ENCODE measurements at places on chromosomes 1 and 21.

DNA sequence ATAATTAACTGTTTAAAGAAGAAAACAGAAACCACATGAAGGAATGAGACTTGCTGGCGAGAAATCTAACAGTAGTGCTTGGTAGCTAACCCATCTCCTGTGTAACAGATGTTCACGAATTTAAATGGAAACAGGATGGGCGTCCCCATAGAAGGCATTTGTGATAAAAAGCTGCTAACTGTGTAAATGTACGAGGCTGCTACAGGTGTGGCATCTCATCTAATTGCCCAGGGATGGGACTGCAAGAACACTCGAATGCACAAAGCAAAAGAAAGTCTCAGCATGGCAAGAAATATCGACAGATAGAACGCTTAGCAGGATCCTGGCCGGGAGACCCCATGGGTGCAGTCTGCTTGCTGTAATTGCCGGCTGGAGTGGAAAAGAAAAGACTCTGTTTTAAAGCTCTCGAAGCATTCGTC is 112.7 kb downstream of the RUNX1 start:
- H3K4me1 ChIP-seq = peaks cover 89% of the 10 kb centered on the region
- H3K27ac ChIP-seq = peak overlapping the region; percentile 97
- peaks cover 20% of the 10 kb centered on the region for H3K36me3 ChIP-seq
- no peaks in the 10 kb centered on the region for H3K27me3 ChIP-seq

GRCh38 chr1:108043707-108044106 is 78.7 kb upstream of the VAV3 start:
- no peaks in the 10 kb centered on the region for H3K36me3 ChIP-seq
- H3K4me3 ChIP-seq = no peak overlapping the region
- H3K27me3 ChIP-seq = peaks cover 2% of the 10 kb centered on the region

GRCh38 chr1:210695026-210695425 is 366.3 kb downstream of the HHAT start:
- H3K27me3 ChIP-seq = peaks cover 30% of the 10 kb centered on the region
- no peak overlapping the region for H3K4me3 ChIP-seq
- peaks cover 18% of the 10 kb centered on the region for H3K4me1 ChIP-seq
- H3K36me3 ChIP-seq = no peaks in the 10 kb centered on the region
- DNase-seq = no peak
- H3K27ac ChIP-seq = no peak overlapping the region

GRCh38 chr1:88980870-88981269 is 11.6 kb downstream of the KYAT3 start:
- peaks cover 65% of the 10 kb centered on the region for H3K36me3 ChIP-seq
- DNase-seq = no peak
- no peak overlapping the region for H3K27ac ChIP-seq

DNA sequence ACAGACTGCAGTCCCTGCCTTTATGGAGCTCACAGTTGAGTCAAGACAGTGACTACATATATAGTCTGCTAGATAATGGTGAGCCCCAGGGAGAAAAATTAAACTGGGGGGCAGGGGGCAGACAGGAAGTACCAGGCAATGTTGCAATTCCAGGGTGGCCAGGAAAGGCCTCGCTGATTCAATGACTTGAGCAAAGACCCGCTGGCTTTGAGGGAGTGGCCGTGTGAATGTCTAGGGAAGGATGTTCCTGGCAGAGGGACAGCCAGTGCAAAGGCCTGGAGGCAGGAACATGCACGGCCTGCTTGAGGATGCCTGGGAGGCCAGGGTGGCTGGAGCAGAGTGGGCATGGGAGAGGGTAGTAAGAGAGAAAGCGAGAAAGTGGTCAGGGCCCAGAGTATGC is 23.0 kb upstream of the EPHA8 start:
- no peaks in the 10 kb centered on the region for H3K27me3 ChIP-seq
- H3K4me3 ChIP-seq = no peak overlapping the region
- no peak for DNase-seq
- no peaks in the 10 kb centered on the region for H3K4me1 ChIP-seq
- H3K36me3 ChIP-seq = no peaks in the 10 kb centered on the region

DNA sequence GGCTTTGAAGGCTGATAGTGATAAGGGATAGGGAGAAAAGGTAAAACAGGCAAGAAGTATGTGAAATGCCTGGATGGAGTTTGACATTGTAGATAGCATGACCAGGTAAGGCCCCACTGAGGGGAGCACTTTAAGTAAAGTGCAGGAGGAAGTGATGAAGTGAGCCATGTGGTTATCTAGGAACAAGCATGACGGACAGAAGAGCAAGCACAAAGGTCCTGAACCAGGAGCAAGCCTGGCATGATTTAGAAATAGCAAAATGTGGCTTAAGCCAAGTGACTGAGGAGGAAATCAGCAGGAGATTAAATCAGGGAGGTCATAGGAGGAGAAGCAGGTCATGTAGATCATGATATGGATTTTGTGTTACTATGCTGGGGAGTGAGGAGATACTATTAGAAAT is 129.2 kb downstream of the GLUL start:
- H3K4me1 ChIP-seq = peaks cover 27% of the 10 kb centered on the region
- DNase-seq = no peak
- peak overlapping the region; percentile 9 for H3K27ac ChIP-seq
- H3K4me3 ChIP-seq = no peak overlapping the region
- no peaks in the 10 kb centered on the region for H3K27me3 ChIP-seq
- no peaks in the 10 kb centered on the region for H3K36me3 ChIP-seq

DNA sequence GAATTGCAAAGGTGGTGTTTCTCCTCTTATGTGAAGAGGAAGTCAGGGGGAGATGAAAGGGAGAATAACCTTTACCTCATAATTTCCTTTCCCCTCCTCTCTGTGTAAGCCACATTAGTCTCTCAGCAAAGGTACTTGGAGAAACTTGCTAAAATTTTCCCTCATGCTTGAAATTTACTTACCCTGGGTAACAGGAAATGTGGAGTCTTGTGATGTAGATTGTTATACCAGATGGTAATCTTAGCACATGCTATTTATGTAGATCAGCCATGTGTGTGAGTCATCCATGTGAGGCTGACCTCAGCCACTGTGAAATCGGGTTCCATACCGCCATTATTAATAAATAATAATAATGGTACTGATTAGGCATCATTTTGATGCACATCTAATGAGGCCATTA is 128.4 kb downstream of the TGFB2 start:
- peaks cover 7% of the 10 kb centered on the region for H3K27me3 ChIP-seq
- peaks cover 9% of the 10 kb centered on the region for H3K4me1 ChIP-seq
- H3K27ac ChIP-seq = no peak overlapping the region
- no peak overlapping the region for H3K4me3 ChIP-seq

DNA sequence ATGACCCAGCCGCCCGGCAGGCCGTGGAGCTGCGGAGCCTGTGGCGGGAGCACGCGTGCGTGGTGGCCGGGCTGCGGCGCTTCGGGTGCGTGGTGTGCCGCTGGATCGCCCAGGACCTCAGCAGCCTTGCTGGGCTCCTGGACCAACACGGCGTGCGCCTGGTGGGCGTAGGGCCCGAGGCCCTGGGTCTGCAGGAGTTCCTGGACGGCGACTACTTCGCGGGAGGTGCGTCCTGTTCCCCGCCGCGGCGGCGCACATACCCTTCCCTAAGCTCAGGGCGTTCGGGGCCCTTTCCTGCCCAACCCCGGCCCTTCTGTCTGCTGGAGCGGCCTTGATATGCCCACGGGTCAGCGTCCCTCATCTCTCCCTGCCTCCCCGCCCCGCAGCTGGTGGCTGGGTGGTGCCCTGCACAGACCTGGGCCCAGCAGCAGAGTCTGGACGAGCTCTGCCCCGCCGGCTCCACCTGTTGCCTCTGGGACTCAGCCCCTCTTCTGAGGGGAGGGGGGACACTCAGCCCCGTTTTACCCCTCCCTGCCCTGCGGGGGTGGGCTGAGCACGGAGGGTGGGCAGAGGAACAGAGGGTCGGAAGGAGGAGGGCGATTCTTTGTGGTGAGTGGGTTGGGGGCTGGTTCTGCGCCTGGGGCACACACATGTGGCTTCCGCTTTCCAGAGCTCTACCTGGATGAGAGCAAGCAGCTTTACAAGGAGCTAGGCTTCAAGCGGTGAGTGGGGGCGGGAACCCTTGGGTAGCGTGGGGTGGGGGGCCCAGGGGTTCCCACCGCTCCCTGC is 688 bp downstream of the PRXL2B start:
- H3K4me1 ChIP-seq = peaks cover 19% of the 10 kb centered on the region
- no peaks in the 10 kb centered on the region for H3K27me3 ChIP-seq
- peak overlapping the region; percentile 45 for H3K27ac ChIP-seq
- H3K36me3 ChIP-seq = peaks cover 6% of the 10 kb centered on the region
- peak overlapping the region; percentile 74 for H3K4me3 ChIP-seq

GRCh38 chr1:230647321-230647720 is 5.0 kb downstream of the COG2 start:
- peaks cover 32% of the 10 kb centered on the region for H3K4me1 ChIP-seq
- peaks cover 10% of the 10 kb centered on the region for H3K36me3 ChIP-seq
- H3K27me3 ChIP-seq = no peaks in the 10 kb centered on the region

DNA sequence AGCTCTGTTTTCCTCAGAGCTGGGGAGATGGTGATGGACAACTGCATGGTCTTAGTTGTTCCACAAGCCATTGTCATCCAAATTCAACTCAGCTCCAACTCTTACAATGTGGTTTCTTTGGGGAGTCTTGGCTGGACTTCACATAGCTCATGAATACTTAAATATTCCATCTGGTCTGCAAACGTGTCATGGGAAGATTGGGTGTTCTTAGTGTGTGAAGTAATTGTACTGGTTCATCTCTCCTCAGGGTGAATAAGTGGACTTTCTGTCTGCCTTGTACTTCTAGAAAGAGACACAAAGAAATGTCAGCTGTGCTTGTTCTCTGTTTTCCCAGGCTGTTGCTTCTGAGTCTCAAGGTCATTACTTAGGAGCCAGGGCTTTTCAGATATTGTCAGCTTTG is 106.6 kb downstream of the VPS13D start:
- peaks cover 5% of the 10 kb centered on the region for H3K4me1 ChIP-seq
- H3K36me3 ChIP-seq = peaks cover 49% of the 10 kb centered on the region
- DNase-seq = no peak
- H3K27me3 ChIP-seq = no peaks in the 10 kb centered on the region
- no peak overlapping the region for H3K4me3 ChIP-seq
- H3K27ac ChIP-seq = no peak overlapping the region

GRCh38 chr1:75630004-75630594 is 19.2 kb upstream of the SLC44A5 start:
- H3K36me3 ChIP-seq = no peaks in the 10 kb centered on the region
- DNase-seq = no peak
- H3K27ac ChIP-seq = no peak overlapping the region
- H3K4me1 ChIP-seq = no peaks in the 10 kb centered on the region

- no peak overlapping the region for H3K4me3 ChIP-seq
- peaks cover 14% of the 10 kb centered on the region for H3K4me1 ChIP-seq
- no peak overlapping the region for H3K27ac ChIP-seq
- no peaks in the 10 kb centered on the region for H3K36me3 ChIP-seq
- no peak for DNase-seq
These were observed 11.3 kb upstream of the MAP10 start for GRCh38 chr1:232793944-232794343.

DNA sequence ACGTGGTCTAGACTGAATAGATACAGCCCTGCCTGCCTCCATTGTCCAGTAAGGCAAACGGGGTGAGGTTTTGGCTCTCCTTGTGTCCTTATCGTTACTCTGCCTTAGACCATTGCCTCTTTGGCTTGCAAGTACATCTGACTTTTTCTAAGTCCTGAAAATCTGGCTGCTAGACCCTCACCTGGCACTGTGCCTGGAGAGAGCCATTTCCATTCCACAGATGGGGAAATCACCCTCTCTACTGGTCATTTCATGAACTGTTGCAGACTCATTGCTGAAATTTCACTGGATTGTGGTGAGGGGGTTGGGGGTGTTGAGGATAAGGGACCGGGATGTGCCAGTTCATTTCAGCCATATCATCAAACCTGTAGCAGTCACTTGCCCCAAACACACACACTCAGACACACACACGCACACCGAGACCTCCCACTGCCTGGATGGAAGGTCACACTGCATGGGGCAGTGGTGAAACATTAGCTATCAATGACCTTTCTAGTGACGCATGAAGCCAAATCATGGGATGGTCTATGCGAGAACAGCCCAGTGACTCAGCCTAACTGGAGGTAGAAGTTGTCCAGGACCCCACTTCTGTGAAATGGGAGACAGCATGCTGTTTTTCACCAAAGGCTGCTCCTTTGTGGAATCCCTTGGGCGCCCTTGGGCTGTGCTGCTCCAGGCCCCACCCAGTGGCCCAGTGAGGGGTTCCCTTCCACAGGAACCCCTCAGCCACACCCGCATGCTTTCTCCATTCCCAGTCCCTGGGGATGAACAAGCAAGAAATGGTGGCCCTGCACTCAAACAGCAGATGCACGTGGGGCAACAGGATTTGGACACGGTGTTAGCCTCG is 34.9 kb upstream of the VASH2 start:
- no peak overlapping the region for H3K4me3 ChIP-seq
- peaks cover 12% of the 10 kb centered on the region for H3K27me3 ChIP-seq
- H3K27ac ChIP-seq = no peak overlapping the region
- H3K36me3 ChIP-seq = no peaks in the 10 kb centered on the region
- DNase-seq = no peak

GRCh38 chr1:12229835-12230548 is at the start of gene VPS13D:
VPS13D (plus strand) TSS chr1:12230030; CDS start chr1:12234267, 4,237 bp downstream.
- peak within 1 kb of the TSS; percentile 65 for H3K27ac ChIP-seq
- H3K36me3 ChIP-seq = peaks cover 3% of the 10 kb centered on the region
- peak; percentile 81 for DNase-seq
- peaks cover 9% of the 10 kb centered on the region for H3K4me1 ChIP-seq

- no peak for DNase-seq
- no peaks in the 10 kb centered on the region for H3K27me3 ChIP-seq
- peaks cover 31% of the 10 kb centered on the region for H3K36me3 ChIP-seq
- peak overlapping the region; percentile 93 for H3K4me3 ChIP-seq
- peak overlapping the region; percentile 98 for H3K27ac ChIP-seq
These were observed 639 bp upstream of the SPATA1 start for GRCh38 chr1:84505493-84506001.

- H3K27ac ChIP-seq = no peak overlapping the region
- peak overlapping the region; percentile 2 for H3K4me3 ChIP-seq
- H3K36me3 ChIP-seq = peaks cover 84% of the 10 kb centered on the region
- no peak for DNase-seq
- no peaks in the 10 kb centered on the region for H3K27me3 ChIP-seq
These were observed 62.4 kb downstream of the PTPRC start for GRCh38 chr1:198701250-198701649.

GRCh38 chr1:227766015-227766634 is 30.9 kb downstream of the SNAP47 start:
- peaks cover 37% of the 10 kb centered on the region for H3K36me3 ChIP-seq
- H3K27ac ChIP-seq = peak overlapping the region; percentile 86
- peak; percentile 81 for DNase-seq
- H3K4me1 ChIP-seq = peaks cover 64% of the 10 kb centered on the region
- no peaks in the 10 kb centered on the region for H3K27me3 ChIP-seq
- peak overlapping the region; percentile 77 for H3K4me3 ChIP-seq

GRCh38 chr1:51600529-51600928 is 16.4 kb upstream of the OSBPL9 start:
- no peaks in the 10 kb centered on the region for H3K36me3 ChIP-seq
- H3K4me1 ChIP-seq = no peaks in the 10 kb centered on the region
- H3K27ac ChIP-seq = no peak overlapping the region
- no peak for DNase-seq
